Left cardiac atrium (tissue), 4 donors: ENCODE measurements at places on chromosomes 13 and 19.
A peak's percentile ranks its signal among the peaks of the same experiment; 100 is the strongest.

GRCh38 chr13:78022164-78022877 lies 103.7 kb upstream of the EDNRB start:
- DNase-seq: peak; percentile 19

DNA sequence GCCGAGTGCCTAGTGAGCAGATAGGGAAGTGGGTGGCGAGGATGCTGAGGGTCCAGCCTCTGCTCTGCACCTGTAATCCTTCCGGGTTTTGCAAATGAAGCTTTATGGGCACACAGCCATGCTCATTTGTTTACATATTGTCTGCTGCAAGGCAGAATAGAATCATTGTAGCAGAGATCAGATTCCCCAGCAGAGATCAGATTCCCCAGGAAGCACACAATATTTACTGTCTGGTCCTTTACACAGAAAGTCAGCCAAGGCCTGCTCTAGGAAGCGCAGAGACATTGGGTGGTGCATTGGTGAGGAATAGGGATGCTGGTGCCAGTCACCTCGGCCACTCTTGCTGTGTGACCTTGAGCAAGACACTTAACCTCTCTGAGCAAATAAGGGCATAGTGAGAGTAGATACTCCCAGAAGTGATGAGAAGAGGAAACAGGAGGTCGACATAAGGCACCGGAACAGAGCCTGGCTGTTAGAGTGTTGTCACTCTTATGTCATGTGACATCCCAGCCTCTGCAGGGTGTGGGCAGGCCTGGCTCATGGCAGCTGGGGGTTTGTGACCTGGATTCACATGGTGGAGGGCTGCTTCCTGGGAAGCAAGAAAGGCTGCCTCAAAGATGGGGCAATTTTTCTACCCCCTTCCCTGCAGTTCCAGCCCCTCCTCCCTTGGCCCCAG lies 25.6 kb downstream of the CARM1 start:
- DNase-seq: no peak

GRCh38 chr13:52414051-52414450 lies 8.1 kb upstream of the THSD1 start:
- no peak for DNase-seq

DNA sequence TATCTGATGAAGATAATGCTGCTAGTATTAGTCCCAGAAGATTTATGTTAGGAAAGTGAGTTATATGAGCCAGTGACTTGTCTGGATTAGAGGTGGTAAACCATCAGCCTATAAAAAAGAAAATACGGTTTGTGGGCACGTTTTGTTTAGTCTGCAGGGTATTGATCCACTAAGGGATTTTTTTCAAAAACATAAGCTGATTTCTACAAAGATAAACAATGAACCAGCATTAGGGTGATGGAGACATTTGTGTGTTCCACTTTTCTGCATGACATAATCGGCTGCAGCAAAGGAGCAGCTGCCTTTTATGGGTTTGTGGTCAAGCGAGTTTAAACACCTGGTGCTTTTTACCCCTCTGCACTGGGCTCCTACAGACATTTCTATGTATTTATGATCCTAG lies 836.4 kb upstream of the GPC6 start:
- DNase-seq: no peak

- DNase-seq: no peak
Observed at GRCh38 chr13:34357435-34358232, 539.7 kb downstream of the RFC3 start.

GRCh38 chr13:93298713-93299112 lies 72.1 kb downstream of the GPC6 start:
- DNase-seq: no peak

GRCh38 chr13:112661291-112661690 lies 28.5 kb upstream of the ATP11A start:
- no peak for DNase-seq

DNA sequence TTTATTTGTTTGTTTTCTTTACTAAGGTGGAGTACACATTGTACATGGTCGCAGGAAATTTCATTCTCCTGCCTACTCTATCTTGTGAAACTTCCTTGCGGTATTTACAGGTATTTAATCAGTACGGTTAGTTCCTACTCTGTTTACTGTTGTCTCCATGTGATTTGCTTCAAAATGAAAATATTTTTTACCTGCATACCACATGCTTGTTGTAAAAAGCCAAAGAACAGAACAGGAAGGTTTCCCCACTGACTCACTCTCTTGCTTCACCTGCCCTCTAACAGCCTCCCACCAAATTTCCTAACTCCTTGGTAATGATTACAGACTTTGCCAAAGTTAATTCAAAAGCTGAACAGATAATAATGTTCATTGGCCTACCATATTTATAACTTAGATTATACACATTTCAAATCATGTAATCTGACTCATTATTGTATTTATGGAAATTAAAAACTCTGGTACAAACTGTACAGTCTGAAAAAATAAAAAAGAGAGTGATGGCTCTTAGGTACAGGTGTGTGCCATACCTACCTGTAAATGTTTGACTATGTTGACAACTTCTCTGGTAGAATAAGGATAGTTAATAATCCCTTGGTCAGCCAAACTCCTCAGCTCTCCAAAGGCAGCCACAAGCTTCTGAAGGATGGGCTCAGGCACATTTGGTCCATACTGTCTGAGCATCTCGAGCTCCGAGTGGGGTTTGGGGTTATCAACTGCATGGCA lies 239.9 kb downstream of the VWA8 start:
- no peak for DNase-seq

- DNase-seq: no peak
Observed at GRCh38 chr13:34808649-34809048, 133.4 kb upstream of the NBEA start.

- DNase-seq: no peak
Observed at GRCh38 chr13:35736876-35737275, 260.4 kb upstream of the MAB21L1 start.

DNA sequence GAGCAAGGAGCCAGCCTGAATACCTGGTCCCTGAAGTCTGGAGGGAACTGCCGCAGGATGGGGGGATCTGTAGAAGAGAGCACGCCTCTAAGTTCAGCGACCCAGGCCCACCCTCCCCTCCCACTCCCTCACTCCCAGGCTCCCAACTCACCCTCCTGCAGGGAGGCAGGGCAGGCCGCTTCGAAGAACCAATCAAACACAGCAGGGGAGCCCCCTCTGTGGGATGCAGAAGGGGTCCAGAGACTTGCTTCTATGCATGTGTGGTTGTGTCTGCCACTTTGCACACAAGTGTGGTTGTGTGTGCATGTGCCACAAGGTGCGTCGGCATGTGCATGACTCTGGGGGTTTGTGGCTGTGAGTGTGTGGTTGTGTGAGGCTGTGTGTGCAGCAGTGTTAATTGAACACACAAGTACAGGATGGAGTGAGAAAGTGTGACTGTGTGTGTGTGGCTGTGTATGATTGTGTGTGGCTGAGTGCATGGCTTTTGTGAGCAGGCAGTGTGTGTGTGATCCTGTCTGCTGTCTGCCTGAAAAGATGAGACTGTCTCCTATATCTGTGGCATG lies 1.7 kb downstream of the DENND1C start:
- DNase-seq: no peak

- DNase-seq: no peak
Observed at GRCh38 chr13:50780201-50781015, 63.1 kb downstream of the DLEU7 start.

DNA sequence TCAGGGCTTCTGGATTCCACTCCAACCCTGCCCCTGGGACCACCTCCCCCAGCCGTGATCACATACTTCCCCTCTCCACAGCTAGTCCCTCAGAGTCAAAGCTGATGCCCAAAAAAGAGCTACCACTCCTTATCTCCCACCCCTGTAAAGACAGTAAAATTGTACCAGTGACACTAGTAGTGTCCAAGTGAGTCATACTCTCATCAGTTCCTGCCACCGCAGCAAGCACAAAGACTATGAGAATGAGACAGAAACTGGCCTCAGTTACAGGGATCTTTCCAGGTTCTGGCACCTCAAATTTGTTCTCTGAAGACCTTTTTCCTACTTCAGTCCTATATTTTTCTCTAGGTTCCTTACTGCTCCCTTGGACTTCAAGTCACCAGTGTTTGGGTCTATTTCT lies 144.2 kb downstream of the SPRY2 start:
- DNase-seq: no peak
